WERI-Rb-1 (cell line): ENCODE measurements at places on chromosomes 6 and 20.

DNA sequence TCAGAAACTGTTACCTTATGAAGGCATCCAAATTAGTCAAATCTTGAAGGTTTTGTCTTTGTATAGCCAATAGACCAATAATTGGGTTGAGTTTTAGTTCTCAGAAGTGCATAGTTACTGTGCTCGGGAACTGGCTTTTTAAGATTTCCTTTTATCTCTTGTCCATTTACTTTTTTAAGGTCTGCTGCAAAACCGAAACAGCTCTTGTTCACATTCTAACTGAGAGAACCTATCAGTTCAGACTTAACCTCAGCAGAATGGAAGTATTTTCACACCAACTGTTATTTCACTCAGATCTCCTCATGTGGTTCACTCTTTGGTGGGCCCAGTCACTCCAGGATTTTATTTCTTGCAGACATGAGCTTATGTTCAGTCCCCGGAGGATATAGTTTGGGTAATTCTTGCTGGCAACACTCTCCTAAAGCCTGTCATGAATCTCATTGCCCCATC is 55.5 kb downstream of the TPBG start:
- DNase-seq, result no peak

- DNase-seq, result no peak
Observed at GRCh38 chr20:8800089-8800488, 268.8 kb upstream of the PLCB4 start.

- no peak for DNase-seq
Observed at GRCh38 chr20:43690943-43691598, 24.2 kb downstream of the MYBL2 start.

DNA sequence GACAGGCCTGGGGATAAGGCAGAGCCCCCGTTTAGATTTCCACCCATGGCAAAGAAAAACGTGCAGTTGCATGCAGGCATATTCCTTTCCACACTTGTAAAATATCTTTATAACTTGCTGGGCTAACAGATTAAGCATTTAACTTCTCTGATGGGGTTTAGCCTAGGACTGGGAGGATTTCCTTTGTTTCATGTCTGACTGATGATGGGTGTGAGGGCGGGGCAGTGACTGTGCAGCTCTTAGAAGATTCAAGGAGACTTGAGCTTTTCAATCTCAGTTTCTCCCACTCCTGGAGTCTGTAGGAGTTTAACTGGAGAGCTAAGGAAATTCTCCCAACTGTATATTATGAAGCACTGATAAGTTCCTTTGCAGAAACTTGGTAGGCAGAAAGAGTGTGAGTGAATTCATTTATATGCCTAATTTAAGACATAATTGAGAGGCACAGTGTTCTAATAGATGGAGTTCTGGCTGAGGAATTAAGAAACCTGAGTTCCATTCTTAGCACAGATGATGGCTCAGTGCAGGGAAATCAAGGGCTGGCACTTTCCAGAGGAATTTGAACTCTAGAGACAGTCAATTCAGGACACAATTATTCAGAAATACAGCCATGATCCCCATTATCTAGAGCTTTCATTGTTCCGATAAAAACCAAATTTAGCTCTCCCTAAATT is 214.6 kb upstream of the CNR1 start:
- peak; percentile 21 for DNase-seq

- no peak for DNase-seq
Observed at GRCh38 chr6:29681811-29682210, 859 bp upstream of the ZFP57 start.

DNA sequence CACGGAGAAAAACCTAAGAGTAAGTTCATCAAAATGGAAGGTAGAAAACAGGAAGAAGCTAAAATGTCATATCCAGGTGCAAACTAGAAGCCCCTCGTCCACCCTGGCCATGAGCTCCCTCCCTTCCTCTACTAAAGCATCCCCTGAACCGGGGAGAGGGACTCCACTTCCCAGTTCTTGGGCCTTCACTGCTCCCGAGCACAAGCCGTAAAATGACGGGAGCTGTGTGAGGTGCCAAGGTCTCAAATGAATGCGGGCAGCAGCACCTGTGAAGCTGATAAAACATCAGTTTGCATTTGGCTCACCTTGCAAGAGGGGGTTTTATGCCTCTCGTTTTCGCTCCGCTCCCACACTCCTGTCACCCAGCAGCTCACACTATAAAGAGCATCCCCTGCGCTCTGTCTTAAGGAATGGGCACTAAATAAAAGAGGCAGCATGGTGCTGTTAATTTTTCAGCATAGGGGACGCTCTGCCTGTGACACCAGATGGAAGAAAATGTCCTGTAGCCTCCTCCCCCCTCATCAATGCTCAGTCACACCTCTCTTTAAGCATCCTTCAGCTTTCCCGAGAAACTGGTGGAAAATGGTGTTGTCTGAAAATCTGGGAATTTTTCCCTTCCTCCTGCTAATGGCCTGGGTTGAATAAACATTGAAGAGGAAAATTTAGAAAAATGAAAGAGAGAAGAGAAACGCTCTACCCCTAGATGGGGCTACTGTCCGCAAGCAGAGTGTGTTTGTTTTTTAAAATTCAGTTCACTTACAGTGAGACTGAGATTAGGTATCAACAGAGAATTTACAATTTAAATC is 563.0 kb upstream of the AGPAT4 start:
- DNase-seq, result no peak

GRCh38 chr6:49743429-49743828 is 759 bp downstream of the CRISP3 start:
- DNase-seq, result no peak

DNA sequence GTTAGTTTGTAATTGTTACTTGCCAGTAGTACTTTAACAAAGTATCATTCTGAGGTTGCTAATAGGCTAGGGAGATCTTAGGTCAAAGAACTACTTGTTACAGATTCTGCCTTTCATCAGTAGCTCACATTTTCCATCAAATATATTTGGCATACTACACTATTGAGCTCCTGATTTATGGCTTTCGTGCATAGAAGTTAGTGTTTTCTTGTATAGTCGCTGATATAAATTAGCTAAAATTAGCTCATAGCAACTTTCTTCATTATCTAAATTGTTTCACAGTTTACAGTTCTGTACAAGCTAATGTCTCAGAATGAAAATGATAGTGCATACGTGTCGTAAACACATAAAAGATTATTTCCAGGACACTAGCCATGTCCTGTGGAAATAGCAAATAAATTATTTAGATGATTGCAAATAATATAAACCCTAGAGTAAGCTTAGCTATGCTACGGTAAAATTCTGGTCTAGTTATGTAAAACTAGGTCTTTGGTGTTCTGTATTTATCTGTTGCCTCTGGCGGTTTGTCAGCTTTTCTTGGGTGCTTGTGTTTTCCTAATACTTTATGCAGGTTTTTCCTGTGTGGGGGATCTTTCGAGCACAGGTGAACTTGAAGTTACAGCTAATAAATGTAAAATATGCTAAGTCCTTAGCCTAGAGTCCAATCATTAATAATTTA is 15.1 kb downstream of the PDE7B start:
- DNase-seq, result no peak

- DNase-seq, result no peak
Observed at GRCh38 chr6:148874698-148875293, 128.0 kb downstream of the UST start.

- peak; percentile 63 for DNase-seq
Observed at GRCh38 chr20:371755-372542, 8.6 kb upstream of the TRIB3 start.

GRCh38 chr20:37755665-37756064 is 61.8 kb downstream of the CTNNBL1 start:
- peak; percentile 53 for DNase-seq

DNA sequence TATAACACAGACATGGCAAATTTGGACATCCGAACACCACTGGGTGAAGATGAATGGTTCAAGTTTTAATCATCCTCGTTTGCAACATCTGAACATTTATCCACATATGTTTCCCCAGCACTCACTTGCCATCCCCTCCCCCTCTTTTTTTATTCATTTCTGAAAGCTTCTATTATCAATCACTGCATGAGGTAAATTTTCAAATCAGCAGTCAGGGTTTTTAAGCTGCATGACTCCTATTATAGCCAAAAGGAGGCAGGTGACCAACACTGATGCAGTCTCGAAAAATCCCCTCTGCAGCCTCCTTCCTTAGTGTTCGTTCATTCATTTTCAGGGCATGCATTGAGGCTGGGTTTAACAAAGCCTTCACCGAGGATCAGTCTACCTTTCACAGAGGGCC is 530.8 kb upstream of the JARID2 start:
- DNase-seq, result no peak

DNA sequence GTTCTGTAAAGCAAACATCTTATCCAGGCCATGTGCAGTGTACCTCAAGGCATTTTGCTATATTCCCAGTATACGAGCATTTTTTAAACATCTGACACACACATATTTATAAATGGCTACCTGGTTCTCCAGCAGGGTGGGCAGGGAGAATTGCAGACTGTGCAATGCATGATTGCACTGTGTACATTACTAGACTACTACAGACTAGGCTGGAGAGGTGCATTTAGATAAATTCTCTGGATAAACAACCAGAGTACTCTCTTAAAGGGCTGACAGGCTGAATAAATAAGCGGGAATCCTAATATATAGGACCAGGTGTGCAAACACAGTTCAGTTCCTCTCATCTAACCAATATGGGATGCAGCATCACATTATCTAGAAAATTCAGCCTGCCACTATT is 428.3 kb upstream of the ARID1B start:
- no peak for DNase-seq

DNA sequence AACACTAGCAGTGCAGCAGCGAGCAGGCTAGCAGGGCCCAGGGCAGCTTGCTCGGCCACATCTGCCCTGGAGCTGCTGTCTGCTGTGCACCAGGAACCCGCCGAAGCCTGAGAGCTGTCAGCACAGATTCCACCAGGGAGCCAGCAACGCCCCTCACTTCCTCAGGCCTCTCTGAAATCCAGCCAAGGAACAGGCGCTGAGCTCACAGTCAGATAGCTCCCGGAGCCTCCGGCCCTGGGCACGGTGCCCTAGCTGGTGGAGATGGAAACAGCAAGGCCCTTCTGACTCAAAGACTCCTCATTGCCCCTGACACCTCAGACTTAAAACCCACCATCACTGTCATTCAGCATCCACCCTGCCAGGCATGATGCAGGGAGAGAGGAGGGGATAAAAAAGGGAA is 839.4 kb downstream of the MAFB start:
- DNase-seq, result no peak

DNA sequence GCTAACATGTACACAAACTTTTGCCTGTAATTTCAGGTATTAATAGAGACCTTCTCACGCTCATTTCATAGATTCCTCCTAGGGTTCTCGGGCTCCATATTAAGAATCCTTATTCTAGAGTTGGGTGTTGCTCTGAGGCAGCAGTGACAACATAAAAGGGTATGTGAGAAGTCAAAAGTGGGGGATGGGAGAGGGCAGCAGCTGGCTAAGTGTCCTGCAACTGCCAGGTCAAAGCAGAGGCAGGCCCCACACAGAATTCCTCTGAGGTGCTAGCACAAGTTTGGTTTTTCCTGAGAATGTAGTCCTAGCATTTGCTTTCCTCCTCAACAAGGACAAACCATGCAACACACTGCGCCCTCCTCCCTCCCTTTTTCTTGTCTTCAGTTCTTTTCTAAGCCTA is 4.6 kb downstream of the NSFL1C start:
- no peak for DNase-seq

- no peak for DNase-seq
Observed at GRCh38 chr6:124800222-124800621, 162.0 kb upstream of the RNF217 start.

- peak; percentile 71 for DNase-seq
Observed at GRCh38 chr6:44100088-44100550, 27.1 kb downstream of the MRPL14 start.

DNA sequence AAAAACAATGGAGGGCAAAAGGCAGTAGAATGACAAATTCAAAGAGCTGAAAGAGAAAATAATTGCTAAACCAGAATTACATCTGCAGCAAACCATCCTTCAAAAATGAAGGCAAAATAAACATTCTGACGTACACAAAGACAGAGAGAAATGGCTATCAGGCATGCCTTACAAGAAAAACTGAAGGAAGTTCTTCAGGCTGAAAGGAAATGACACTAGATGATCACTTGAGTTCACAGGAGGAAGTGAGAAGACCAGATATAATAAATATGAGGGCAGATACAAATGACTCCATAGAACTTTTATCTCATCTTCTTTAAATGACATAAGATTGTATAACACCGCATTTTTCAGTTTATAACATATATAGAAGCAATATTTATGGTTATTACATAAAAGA is 30.0 kb downstream of the DZANK1 start:
- no peak for DNase-seq

GRCh38 chr6:136094812-136095211 is 155.3 kb downstream of the MTFR2 start:
- DNase-seq, result no peak

GRCh38 chr6:111866857-111867256 is 6.4 kb downstream of the FYN start:
- DNase-seq, result no peak

DNA sequence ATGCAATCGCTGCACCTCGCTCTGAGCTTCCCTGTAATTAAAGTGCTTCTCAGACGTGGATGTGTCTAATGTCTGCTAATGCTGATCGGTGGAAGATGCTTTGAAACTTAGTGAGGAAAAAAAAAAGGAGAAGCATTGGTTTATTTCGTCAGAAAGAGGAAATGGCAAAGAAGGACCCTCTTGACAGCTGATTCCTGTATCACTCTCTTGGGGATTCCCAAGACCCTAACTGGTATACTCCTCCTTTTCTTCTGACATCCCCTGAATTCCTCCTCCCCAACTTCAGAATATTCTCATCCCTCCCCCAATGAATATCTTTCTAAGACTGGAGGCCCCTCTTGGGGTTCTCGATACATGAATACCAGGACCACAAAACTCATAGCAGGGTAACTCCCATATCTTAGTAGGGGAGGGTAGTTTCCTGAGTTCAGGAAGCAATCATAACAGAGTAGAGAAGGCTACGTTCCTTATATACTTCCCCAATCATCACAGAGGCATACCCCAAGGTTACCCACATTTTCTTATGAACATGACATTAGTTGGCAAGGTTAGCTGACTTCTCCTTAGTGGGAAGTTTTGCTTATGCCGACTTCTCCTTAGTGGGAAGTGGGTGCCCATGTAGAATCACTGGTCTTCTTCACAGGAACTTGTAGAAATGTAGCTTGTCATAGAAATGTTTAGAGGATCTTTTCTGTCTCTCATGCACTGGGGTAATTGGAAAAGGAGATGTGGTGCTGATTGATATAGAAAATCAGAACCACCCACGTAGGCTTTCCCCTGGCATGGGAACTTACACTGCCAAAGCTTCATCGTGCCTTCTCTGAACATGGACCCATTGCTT is 63.8 kb upstream of the ATXN1 start:
- DNase-seq, result no peak

DNA sequence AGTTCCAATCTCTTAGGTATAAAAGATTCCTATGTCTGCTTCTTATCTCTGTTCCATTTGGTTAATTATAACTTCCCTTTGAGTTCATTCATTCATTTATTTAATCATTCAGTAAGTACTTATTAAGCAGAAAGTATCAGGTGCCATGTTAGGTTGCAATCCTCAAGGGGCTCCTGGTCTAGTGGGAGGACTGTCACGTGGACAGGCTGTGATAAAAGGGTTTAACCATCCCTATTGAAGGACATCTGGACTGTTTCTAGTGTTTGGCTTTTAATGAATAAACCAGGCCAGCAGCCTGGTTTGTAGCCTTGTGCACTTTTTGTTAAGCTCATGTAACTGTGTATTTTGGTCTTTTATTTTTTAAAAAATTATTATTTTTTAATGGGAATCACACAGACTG is 162.1 kb upstream of the OGFRL1 start:
- no peak for DNase-seq
